ENCODE measurements at places on chromosomes 1 and 21.

DNA sequence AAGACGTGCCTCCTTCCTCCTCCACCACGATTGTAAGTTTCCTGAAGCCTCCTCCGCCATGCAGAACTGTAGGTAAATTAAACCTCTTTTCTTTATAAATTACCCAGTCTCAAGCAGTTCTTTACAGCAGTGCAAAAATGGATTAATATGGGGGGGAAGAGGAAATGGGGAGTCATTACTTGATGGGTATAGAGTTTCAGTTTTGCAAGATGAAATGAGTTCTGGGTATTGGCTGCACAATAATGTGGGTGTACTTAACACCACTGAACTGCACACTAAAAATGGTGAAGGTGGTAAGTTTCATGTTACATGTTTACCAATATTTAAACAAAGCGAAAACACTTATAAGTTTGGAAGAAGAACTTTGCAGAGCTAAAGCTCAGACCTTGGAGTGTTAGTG is 24.3 kb upstream of the DISP1 start:
- no peak for DNase-seq

DNA sequence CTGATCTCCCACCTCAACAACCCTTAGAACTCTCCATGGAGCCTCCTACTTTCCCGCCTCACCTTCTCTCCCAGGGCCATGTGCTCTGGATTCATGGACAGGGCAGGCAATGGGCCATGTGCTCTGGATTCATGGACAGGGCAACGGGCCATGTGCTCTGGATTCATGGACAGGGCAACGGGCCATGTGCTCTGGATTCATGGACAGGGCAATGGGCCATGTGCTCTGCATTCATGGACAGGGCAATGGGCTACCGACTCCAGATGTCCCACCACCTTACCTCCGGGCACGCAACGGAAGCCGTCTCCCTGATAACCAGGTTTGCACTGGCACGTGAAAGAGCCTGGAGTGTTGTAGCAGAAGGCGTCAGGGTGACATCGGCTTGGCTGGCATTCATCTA is 53.2 kb downstream of the NID1 start:
- no peak for DNase-seq

DNA sequence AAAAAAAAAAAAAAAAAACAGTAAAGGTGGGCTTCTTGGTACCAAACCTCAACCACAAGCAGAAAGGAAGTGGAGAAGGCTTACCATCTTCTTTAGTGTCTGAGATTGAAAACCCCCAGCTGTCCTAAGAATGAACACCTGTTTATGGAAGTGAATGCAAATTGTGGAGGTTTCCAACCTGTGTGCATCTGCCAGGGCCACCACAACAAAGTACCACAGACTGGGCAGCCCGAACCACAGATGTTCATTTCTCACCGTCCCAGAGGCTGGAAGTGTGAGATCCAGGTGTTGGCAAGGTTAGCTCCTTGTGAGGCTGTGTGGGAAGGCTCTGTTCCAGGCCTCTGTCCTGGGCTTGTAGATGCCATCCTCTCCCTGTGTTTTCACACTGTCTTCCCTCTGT is 348.7 kb downstream of the SETD4 start:
- DNase-seq, result no peak

- peak; percentile 70 for DNase-seq
These were observed 35.2 kb downstream of the TGFB2 start for GRCh38 chr1:218380125-218380977.

DNA sequence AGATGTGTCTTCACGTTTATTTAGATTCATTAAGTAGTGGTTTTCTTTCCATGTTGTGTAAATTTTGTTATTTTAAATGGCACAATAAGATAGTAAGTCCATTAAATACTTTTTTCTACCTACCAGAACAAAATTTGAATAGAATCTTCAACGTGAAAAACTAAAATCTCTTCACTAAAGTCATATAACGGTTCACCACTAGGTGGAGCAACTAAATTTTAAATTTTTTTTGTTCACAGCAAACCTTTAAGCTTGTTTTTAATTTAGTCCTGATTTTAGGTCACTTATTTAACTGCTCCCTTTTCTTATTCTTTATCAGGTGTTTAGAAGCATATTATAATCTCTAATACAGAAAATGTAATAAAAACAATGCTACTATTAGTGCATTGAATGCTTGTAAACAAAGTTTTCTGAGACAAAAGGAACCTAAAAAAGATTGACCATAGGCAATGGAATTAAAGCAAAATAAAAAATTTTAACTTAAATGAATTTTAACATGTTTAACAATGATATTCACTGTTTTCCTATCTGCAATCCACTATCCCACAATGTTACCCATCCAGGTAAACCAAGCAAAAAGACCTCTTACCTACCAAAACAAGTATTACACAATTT is 28.3 kb upstream of the PKN2 start:
- DNase-seq, result peak; percentile 65

- no peak for DNase-seq
These were observed 104.8 kb downstream of the HLX start for GRCh38 chr1:220983877-220984635.

GRCh38 chr1:101410048-101410878 is 173.4 kb downstream of the S1PR1 start:
- no peak for DNase-seq

Data from tongue (tissue), 3 donors.